ENCODE measurements at places on chromosomes 13 and 19.

- DNase-seq: no peak
Observed at GRCh38 chr19:45342911-45343310, 2.4 kb downstream of the KLC3 start.

GRCh38 chr13:43698758-43699157 is 88.0 kb downstream of the ENOX1 start:
- no peak for DNase-seq

- DNase-seq: no peak
Observed at GRCh38 chr13:63882052-63882451, 2466.4 kb upstream of the PCDH20 start.

DNA sequence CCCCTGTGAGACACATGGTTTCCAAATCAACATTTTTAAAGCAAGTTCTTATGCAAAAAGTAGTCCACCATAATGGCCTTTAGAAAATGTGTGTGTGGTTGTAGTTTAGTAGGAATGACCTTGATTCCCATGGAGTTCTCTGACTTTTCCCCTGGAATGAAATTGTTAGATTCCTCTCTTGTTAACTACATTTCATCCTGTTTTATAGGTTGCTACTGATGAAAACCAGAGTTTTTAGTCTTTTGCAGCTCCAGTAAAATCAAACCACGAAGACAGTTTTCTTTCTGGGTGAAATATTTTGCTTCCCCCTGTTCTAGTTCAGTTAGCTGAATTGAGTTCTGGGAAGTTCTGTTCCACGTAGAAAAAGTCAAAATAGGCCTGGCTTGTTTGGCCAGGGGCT is 107.7 kb downstream of the RAB20 start:
- DNase-seq: no peak

DNA sequence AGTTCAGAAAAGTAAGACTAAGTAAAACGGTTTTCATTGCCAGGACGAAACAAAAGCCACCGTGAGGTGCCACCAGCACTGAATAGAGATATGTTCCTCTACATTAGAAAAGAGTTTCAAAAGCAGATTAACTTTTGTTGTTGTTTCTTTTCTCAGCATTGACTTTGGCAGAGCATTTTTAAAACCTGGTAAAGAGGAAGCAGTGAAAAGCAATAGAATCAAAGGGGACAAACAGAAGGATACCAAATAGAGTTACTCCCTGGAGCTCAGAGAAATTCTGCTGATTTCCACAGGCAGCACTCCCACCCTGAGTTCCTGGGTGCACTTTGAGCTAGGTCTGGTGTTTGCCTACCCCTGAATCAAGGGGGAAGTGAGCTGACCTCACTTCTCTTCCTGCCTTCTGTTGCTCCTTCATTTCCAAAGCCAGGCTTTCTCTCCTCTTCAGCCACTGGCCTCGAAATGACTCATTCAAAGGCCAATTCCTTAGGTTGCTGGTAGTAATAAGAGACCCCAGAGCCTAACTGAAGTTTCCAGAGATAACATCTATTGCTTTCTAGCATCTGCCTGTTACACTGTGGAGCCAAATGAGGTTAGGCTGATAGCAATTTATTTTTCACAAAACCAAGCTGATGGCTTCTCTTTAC is 11.3 kb upstream of the ERICH6B start:
- DNase-seq: no peak

- no peak for DNase-seq
Observed at GRCh38 chr19:38629568-38629967, 10.6 kb downstream of the EIF3K start.

DNA sequence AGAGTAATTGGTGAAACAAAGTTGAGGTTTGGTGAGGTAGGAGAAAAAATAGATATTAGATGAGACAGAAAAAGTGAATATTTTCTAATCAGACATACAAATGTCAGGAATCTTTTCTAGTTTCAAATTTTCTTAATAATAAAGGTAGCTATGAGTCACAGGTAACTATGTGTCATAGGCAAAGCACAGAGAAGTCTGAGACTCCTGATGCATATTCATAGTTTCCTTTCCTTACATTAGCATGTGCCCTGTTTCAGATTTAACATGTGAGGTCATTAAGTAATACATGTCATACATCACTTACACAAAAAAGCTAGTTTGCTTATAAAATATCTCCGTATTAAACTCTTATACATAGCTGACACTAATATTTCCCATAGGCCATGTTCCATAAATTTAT is 1141.3 kb upstream of the PCDH20 start:
- no peak for DNase-seq

DNA sequence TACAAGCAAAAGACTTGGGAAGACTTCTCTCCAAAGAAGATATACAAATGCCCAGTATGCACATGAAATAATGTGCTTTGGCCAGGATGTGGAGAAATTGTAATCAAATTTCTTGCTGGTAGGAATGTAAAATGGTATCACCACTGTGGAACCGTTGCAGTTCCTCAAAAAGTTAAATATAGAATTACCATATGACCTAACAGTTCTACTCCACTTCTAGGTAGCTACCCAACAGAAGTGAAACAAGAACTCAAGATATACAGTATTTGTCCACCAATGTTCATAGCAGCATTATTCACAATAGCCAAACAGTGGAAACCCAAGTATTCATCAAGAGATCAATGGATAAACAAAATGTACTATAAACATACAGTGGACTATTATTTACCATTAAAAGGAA is 95.0 kb upstream of the KLF5 start:
- DNase-seq: no peak

GRCh38 chr13:105960326-105960725 is 575.1 kb downstream of the EFNB2 start:
- DNase-seq: no peak

DNA sequence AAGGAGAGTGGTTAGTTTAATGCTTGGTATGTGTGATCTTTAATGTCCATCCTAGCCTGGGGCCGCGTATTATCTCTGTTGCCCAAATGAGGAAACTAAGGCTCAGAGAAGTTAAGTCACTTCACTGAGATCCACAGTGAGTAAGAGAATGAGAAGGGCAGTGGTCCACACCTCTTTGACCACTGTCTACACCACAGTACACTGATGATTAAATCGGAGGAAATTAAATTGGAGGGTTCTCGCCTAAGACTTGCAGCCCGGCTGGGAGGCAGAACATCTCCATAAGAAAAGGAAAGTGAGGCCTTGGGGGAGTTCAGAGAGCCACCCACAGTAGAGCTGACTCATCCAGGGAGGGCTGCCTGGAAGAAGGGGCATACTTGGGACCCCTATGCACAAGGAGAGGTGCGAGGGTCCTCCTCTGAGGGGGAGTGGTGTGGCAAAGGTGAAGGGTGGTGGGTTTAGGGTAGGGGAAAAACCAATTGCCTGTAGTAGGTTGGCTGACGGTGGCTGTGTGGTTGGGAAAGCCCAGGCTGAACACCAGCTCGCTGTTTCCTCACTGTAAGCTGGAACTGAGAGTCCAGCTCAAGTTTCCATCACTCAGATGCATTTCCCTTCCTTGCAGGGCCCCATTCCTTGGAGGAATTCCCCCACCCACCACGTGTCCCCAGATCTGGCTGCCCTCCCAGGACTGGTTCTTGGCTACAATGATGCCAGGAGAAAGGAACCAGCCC is 15.0 kb upstream of the DHRS12 start:
- DNase-seq: no peak

DNA sequence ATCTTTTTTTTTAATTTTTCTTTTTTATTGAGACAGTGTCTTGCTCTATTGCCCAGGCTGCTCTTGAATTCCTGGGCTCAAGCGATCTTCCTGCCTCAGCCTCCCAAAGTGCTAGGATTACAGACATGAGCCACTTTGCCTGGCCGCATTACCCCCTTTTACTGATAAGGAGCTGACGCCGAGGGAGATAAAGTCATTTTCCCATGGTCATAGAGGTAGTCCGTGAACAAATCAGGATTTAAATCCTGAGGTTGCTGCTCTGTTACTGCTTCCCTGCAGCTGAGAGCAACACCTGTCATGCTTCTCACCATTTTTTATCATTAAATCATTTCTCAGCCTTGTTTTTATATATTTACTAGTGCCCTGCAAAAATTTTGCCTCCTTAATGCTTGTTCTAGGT is 7.4 kb downstream of the CYSLTR2 start:
- DNase-seq: no peak

DNA sequence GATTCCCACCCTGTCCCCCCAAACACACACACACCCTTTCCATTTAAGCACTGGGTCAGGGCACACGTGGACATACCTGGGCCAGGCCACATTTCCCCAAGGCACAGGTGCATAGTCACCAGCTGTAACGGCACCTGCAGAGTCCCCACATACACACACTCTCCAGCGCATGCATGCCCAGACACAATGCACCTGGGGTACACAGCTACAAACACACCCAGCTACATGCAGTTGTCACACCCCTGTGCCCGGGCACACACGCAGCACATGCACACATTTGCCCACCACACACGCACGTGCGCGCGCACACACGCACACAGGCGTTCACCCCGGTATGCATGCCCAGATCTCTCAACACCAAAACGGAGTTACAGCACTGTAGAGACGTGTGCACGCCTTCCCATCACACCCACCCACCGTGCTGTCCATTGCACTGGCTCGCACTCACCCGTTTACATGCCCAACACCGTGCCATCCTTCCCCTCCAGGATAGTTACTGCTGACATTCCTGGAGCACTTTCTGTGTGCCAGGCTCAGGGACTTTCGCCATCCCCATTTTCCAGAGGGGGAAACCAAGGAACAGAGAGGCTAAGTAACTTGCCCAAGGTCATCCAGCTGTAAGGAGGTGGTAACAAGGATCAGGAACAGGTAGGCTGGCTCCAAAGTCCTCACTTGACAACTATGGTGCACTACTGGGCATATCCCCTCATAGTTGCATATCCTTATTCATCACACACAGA is 749 bp upstream of the SHANK1 start:
- DNase-seq: no peak

GRCh38 chr19:12737835-12738351 is 596 bp downstream of the GET3 start:
- no peak for DNase-seq

DNA sequence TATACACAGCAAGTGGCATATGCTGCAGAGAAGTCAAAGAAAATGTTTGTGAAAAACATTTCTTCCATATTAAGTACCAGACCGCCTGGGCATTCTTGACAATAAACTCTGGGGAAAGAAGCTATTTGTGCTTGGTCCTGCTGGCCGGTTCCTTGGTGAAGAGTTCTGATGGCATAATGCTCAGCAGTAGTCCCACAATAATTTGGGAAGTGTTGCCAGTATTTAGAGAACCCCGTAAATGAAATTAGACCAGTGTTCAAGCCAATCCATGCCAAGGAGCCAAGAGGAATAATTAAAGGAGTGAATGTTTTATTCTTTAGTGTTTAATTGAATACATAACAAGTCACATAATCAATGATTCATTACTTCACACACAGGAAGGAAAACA is 6.3 kb downstream of the KCTD12 start:
- no peak for DNase-seq

- DNase-seq: no peak
Observed at GRCh38 chr19:35613574-35613973, 1.0 kb downstream of the HAUS5 start.

- no peak for DNase-seq
Observed at GRCh38 chr13:36115306-36115705, 15.9 kb downstream of the DCLK1 start.

DNA sequence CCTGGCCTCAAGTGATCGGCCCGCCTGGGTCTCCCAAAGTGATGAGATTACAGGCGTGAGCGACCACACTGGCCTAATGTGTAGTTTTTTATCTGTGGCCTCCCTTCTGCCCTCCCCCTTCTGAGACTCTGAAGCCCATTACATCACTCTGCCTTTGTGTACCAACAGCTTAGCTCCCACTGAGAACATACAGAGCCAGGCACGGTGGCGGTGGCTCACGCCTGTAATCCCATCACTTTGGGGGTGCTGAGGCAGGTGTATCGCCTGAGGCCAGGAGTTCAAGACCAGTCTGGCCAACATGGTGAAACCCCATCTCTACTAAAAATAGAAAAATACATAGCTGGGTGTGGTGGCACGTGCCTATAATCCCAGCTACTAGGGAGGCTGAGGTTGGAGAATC is 12.6 kb downstream of the NCR1 start:
- DNase-seq: no peak

DNA sequence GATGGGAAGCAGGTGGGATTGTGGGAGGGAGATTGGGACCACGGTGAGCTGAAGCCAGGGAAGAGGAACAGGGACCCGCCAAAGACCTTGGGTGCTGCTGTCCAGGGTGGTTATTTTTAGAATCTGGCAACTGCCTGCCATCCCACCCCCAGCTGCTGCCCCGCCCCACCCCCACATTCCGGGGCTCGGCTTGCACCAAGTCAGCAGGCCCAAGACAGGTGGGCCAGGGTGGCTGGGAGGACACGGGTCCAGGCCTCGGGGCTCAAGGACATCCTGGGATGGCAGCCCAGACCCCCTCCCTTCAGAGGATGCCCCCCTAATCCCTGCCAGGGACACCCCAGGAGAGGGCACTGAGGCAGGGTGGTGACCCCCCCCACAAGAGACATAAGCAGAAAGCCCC is 827 bp downstream of the CKM start:
- DNase-seq: no peak

- no peak for DNase-seq
Observed at GRCh38 chr19:28471731-28472510, 741.0 kb downstream of the UQCRFS1 start.

- DNase-seq: no peak
Observed at GRCh38 chr13:70896136-70896535, 787.9 kb upstream of the KLHL1 start.

DNA sequence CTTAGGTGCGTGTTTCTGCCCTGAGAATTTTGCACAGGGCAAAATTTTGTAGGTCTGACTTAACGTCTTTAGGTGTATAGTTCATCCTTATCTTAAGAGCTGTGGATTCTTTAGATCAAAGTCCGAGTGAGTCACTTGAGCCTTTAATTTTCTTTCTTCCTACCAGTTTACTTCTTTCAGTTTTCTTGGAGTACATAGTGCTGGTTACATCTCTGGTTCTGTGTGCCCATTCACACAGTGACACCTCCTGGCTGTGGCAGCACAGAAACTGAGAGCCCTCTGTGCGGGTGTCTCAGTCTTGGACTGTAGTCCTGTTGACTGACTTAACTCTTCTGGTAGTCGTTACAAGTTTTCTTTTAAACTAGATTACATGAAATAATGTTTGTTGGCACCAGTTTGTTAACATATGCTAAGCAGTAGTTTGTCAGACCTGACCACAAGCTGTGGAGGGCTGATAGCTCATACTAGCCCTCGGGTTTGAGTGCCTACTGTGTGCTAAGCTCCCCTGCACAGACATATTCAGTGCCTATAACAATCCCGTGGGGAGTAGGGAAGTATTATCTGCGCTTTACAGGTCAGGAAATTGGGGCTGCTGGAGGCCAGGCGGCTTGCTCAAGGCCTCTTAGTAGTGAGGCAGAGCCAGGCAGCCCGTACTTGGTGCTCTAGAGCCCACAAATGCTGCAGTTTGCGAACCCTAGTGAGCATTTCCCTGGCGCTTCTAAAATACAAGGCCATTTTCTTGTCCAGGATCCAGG is 1.6 kb downstream of the GATAD2A start:
- DNase-seq: no peak

GRCh38 chr19:30684613-30685012 is 312.4 kb downstream of the ZNF536 start:
- DNase-seq: no peak
